ENCODE measurements at places on chromosomes 3 and 15.
A peak's percentile ranks its signal among the peaks of the same experiment; 100 is the strongest.

DNA sequence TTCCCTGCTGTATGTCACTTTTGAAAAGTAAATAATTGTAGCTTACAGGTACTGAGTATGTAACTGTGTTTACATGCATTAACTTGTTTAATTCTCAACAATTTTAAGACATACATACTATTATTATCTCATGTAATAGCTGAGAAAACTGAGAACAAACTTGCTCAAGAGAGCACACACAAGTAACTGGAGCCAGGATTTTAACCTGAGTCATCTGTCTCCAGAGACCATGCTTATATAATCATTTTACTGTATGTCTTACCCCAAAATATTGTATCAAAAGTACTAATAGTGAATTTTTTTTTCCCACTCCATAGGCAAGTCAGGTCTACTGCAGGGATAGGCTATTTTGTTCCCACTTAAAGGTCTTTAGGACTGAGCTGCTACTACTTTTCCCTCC, 95.4 kb downstream of the FEZF2 start:
- no peak for DNase-seq

DNA sequence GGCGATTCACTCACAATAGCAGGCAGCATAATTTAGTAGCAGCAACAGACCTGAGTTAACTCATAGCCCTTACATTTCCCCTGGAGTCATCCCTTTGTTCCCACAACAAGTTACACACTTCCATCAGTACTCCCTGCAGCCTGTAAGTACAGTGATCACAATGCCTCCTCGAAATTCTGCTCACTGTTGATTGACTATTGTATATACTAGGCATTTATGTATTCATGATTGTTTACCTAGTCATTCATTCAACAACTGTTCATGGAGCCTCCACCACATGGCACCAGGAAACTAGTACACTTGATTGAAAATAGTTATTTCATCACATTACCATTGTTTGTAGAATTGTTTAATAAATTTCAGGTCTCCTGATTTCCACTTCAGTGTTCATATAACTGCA, 71.4 kb upstream of the P3H2 start:
- DNase-seq, result no peak

DNA sequence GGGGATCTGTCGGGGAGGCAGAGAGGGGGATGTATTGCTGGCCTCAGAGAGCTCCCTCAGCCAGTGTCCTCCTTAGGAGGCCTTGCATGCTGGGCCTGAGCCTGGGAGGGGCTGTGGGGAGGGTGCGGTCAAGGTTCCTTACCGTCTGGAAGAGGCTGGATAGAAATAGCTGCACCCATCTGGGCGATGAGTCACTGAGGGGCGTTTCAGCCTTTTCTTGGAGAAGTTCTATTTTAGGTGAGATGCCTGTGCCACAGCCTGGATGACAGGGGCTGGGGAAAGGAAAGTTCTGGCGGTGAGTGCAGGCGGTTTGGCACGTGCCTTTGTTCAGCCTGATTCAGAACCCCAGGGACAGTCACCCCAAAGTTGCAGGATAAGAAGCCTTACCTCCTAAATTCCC, 35.7 kb upstream of the APEH start:
- no peak for DNase-seq

DNA sequence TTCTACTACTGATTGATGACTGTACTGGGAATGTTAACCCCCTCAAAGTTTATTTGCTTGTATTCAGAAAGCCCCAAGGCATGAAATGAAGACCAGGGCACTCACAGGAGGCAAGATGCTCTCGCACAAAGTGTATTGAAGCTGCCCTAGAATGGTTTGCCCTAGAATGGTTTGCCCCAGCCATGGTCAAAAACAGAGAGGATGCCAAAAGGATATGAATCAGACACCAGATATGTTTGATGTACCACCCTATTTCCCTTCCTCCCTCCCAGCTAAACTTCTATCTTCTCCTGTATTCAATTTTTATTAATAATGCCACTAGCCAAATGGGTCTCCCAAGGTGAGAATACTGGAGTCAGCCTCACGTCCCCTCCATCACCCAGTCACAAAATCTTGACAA, 101.3 kb downstream of the TMCO5A start:
- DNase-seq, result no peak

GRCh38 chr3:10744098-10744465, 71.9 kb upstream of the SLC6A11 start:
- no peak for DNase-seq

DNA sequence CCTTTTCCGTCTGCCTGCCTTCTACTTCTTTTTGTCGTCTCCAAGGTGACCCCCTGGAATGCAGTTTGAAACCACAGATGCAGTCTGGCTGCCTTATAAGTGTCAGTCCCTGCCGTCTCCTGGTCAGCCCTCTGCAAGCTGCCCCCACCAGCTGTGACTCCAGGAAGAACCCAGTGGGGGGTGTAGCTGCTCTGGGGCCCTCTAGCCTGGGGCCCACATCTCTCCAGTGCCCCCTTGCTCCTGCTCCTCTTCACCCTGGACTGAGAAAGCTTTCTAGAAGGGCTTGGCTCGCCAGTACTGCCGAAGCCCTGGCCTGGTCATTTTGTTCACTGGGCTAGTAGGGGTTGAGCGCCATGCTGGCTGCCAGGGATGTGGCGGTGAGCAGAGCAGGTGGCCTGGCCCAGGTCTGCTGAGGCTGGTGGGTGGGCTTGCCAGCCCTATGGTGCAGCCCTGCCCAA, 21.3 kb downstream of the SYNM start:
- no peak for DNase-seq

DNA sequence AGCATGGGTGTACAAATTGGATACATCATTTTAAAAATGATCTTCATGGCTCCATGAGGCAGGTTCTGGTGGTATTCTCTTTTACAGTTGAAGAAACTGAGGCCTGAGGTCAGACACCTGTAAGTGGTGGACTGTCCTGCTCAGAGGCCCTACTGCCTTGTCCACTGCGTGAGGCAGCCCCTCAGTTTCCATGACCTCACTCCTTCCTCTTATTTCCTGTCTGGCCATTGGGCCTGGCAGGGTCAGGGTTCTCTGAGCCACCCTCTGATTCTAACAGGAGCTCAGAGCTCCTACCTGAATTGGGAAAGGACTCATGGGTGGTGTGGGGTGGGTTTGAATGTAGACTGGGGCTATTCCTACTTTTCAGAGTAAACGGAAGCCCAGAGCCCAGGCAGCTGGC, 17.5 kb downstream of the PLEKHO2 start:
- DNase-seq, result no peak

DNA sequence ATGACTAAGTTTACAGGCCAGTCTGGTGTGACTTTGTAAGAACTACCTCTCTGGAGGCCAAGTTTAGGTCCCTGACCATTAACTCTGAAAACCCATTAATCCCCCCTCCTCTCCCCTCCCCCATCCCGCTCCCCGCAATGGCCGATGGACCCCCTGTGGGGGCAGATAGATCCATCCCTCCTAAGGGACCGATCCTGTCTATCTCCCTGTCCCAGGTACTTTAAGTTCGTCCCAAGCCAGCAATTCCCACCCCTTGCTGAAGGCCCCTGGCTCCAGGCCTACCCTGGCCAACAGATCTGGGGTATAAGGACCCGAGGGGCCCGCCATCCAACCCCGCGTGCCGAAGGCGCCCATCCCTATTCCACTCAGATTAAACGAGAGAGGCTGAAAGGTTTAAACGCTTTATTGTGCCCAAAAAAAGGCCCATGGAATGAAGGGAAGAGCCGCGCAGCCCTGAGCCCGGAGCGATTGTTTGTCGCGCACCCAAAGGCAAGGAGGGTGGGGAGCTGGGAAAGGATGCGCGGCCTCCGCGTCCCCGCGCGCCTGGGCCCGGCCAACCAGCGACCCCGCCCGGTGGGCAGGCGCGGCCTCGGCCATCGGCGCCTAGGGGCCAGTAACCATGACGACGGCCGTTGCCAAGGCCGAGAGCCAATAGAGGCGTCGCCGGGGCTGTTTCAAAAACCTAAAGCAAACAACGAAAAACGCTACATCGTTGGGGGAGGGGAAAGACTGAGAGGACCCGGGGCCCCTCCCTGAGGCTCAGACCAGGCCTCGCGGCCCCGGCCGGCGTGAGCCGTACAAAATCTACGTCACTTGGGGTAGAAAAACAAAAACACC, 35.9 kb downstream of the HMCES start:
- DNase-seq, result peak; percentile 87

DNA sequence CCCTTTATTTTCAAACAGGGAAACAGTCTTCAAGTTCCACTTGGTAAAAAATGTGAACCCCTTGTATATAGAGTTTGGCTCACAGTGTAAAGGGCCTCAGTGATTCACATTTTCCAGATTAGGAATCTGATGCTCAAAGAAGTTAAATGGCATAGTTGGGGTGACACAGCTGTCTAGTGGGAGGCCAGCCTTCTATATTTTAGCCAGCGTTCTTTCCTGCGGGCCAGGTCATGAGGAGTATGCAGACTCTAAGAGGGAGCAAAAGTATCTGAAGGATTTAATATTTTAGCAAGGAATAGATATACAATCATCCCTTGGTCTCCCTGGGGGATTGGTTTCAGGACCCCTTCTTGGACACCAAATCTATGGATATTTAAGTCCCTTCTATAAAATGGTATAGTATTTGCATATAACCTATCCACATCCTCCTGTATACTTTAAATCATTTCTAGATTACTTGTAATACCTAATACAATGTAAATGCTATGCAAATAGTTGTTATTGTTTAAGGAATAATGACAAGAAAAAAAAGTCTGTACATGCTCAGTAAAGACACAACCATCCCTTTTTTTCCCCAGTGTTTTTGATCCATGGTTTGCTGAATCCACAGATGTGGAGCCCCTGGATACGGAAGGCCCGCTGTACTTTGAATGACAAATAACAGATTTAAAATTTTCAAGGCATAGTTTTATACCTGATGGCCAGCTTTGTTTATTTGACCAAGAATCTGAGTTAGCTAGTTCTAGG, 7.0 kb downstream of the B2M start:
- DNase-seq, result no peak

GRCh38 chr3:130699765-130700164, 46.9 kb downstream of the PIK3R4 start:
- no peak for DNase-seq

DNA sequence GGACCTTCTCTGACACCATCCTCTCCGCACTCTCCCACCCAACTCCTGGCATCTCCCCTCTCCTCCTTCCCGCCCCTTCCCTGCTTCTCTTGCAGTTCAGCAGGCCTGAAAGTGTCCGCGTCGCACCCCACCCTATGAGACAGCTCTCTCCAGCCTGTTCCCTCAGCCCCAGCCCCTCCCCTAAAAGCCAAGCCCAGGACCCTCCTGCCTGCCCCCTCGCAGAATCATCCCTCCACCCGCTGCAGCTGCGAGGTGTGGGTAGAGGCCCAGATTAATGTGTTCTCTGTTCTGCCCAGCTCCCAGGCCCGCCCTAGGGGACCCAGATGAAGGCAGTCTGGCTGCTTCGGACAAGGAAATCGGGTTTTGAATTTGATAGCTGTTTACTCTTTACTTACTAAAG, 410 bp downstream of the PRR23E start:
- DNase-seq, result no peak

DNA sequence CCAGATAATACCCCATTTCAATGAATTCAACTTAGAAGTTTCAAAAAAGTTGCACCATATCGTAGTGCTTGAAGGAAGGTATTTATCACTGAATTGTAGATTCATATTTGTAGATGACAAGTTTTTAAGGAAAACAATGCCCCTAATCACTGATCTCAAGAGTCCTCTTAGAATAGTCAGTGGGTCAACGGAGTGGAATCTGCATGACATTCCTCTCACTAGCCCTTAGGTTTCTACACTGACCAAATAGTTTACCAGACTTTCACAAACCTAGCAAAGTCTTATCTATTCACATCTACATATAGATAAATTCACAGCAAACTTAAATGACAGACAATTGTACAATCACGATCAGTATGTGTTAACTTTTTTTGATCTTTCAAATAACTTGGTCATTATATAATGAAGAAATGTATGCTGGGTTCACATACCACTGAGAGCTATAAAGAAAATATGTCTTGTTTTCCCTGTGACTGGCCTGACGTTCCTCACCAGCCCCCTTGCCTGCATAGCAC, 35.7 kb upstream of the PHLDB2 start:
- DNase-seq, result no peak

GRCh38 chr3:188348435-188349244, 194.7 kb downstream of the LPP start:
- no peak for DNase-seq

GRCh38 chr3:14434126-14434497, 31.7 kb downstream of the SLC6A6 start:
- no peak for DNase-seq

- DNase-seq, result no peak
These were observed 69.8 kb downstream of the HES1 start for GRCh38 chr3:194205675-194206133.

- DNase-seq, result no peak
These were observed 157.7 kb upstream of the CADPS start for GRCh38 chr3:63032881-63033280.

- no peak for DNase-seq
These were observed 86.8 kb downstream of the BDH1 start for GRCh38 chr3:197468866-197469382.

DNA sequence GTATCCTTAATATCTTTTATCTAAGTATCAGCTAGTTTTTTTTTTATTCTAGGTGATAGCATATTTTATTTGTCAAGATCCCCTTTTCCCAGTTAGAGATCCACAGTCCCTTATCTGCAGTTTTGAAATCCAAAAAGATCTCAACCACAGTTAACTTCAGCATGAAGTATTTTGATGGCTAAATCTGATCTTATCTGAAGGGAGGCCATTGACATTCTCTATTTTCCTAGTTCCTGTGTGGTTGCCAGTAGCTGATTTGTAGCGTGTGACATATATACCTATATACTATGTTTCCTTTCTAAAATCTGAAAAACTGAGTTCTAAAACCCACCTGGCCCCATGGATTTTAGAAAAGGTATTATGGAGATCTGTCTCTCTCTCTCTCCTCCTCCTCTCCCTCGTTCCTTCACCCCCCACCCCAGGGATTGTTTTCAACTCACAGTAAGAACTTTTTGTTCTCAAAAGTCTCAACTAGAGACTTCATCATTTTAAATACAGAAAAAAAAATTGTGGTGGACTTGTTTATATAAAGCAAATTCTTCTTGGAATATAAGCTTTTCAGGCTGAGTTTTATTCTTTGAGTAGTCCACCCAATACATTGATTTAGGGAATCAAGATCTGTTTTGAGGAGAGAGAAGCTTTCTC, 12.3 kb downstream of the TCF12 start:
- no peak for DNase-seq

DNA sequence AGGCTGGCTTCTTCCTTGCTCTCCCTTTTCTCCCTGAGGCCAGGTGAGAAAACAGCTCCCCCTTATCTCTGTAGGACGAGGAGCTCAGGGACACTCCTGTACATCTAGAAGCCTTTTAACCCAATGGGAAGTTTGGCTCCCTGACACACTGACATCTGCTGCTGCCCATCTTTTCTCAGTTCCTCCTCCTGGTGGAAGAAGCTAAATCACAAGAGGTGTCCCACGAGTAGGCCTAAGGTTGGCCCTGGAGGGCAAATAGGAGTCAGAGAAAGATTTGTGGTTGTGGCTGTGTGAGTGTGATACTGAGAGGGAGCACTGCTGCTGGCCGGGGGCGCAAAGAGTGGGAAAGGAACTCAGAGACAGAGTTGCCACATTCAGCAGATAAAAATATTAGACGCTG, 49.5 kb downstream of the ARHGAP31 start:
- DNase-seq, result no peak

- no peak for DNase-seq
These were observed 370.4 kb upstream of the CDIN1 start for GRCh38 chr15:36208868-36209582.

GRCh38 chr3:25304916-25305315, 123.1 kb upstream of the RARB start:
- DNase-seq, result no peak

All from liver (tissue), 10 donors.